ENCODE measurements at places on chromosomes 5 and 9.

DNA sequence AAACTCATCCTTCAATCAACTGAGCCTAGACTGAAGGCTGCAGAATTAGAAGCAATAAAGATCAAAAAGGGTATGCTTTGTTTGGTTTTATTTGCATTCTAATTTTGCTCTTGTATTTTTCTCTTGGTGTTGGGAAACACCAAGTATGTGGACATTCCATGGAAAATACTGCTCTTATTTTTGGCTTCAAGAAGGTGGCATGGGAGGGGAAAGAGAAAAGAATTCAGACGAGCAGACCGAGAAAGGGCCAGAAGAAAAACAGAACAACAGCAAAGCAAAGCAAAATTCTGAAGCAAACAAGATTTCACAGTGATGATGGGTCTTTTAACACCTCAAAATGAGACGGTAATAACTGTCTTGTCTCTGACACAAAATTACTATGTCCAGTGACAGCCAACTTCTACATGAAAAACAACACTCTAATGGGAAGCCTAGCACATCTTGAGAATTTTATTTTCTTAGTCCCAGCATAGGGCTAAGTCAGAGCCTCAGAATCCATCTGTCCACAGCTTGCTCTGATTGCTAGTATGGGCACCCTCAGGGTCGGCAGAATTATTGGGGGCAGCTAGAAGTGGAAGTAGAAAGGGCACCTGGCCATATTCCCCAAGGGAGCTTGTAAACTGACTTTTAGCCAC, 26.8 kb downstream of the FREM1 start:
- no peak for DNase-seq

DNA sequence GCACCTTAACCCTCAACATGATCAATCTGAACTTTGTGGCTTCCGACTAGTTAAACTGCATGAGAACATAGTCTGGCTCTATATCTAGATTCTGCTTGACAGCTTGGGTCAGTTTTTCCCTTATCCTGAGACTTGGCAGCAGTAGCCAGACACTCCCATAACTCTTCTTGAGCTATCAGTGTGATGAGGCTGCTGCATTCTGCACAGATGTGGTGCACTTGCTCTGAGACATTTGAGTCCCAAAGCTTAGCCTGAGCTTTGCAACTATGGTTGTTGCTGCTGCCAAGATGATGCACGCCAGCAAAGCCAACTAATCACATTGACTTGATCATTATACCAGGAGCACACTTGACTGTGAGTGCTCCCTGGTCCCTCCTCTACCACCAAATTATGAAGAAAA, 36.2 kb downstream of the MOCS2 start:
- no peak for DNase-seq

- DNase-seq, result no peak
These were observed 35.0 kb downstream of the TEX10 start for GRCh38 chr9:100317706-100318105.

GRCh38 chr5:136809382-136809781, 444.0 kb upstream of the TRPC7 start:
- no peak for DNase-seq

GRCh38 chr9:127923771-127924170, 6.8 kb downstream of the PIP5KL1 start:
- DNase-seq, result no peak

- DNase-seq, result no peak
These were observed 212.0 kb downstream of the ADAMTS12 start for GRCh38 chr5:33679791-33680190.

DNA sequence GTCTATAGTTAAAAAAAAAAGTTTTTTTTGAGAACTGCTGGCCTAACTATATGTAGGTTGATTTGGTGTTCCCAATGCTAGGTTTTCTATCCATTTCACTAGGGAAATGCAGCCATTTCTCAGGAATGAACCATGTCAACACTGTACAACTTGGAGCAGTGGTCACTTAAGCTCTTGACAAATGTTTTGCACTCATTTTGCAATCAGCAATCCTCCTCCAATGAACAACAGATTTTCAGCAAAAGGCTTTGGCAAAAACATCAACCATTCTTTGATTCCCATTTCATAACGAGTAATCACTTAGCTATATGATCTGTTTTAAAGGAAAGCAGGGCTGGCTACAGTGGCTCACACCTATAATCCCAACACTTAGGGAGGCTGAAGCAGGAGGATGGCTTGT, 17.9 kb downstream of the STRBP start:
- no peak for DNase-seq

GRCh38 chr9:87770616-87771315, 44.8 kb downstream of the CTSL start:
- no peak for DNase-seq

GRCh38 chr5:139882316-139882715, 86.7 kb downstream of the PSD2 start:
- DNase-seq, result no peak

- no peak for DNase-seq
These were observed 1.3 kb downstream of the HAVCR2 start for GRCh38 chr5:157107508-157107907.

GRCh38 chr9:124502711-124503702, 4.2 kb downstream of the NR5A1 start:
- no peak for DNase-seq
